ENCODE measurements at places on chromosomes 1 and 21.

DNA sequence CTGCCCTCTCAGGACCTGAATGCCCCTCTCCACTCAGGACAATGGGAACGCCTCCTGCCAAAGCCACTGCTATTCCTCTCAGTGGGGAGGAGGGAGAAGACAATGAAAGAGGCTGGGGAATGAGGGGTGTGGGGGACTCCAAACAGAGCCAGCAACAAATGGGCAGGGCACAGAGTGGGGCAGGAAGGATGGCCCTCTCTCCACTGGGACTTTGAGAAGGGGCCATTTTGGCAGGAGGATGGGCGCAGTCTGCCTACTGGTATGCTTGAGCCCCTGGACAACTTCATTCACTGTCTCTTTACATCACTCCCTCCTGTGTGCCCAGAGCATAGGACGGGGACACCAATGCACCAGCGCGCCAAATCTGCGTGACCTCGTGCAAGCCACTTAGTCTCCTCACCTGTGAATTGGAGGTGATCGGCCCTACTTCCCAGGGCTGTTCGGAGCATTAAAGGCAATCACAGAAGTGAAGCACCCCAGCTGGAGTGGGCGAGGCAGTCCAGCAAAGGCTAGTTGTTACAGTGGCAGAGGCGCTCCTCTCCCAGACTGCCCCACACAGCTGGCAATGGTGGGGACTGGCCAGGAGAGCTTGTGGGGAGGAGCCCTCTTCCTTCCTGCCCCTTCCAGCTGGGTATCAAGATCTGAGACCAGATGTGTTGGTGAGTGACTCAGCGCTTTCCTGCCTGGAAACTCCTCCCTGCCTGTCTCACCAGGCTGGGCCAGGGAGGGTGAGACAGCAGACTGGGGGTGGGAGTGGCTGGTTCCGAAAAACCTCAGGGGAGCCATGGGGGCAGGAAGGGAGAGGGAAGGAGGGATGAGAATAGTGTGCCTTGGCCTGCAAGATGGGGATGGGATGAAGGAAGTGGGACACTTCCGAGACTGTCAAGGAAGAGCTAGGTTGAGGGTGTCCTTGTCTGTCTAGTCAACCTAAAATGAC is 22.4 kb upstream of the SYNC start:
- peak; percentile 22 for DNase-seq

GRCh38 chr1:195715652-195716051 is 892.6 kb downstream of the KCNT2 start:
- no peak for DNase-seq

GRCh38 chr1:41430582-41430981 is 53.9 kb downstream of the EDN2 start:
- no peak for DNase-seq

- no peak for DNase-seq
These were observed 75.9 kb upstream of the VCAM1 start for GRCh38 chr1:100643471-100644196.

DNA sequence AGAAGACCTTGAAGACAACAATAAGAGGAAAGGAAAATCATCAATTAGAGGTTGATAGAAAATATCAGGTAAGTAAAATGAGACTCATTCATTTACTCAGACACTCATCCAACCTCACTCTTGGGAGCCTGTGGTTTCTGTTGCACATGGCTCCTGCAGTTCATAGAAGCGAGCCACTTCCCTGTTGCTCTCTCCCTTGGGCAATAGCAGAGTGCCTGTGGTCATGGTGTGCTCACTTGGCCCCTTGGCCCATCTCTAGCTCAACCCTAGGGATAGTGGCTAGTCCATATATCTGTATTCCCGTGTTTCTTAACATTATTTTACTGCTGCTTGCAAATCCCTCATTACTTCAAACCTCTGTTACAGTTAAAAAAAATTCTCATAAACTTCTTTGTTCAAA is 368.6 kb downstream of the PTPRC start:
- no peak for DNase-seq

GRCh38 chr1:214927796-214928195 is 154.7 kb upstream of the KCNK2 start:
- no peak for DNase-seq

- DNase-seq = no peak
These were observed 55.7 kb downstream of the NID1 start for GRCh38 chr1:236009191-236009590.

GRCh38 chr1:206832352-206832880 is 33.0 kb upstream of the IL20 start:
- no peak for DNase-seq

DNA sequence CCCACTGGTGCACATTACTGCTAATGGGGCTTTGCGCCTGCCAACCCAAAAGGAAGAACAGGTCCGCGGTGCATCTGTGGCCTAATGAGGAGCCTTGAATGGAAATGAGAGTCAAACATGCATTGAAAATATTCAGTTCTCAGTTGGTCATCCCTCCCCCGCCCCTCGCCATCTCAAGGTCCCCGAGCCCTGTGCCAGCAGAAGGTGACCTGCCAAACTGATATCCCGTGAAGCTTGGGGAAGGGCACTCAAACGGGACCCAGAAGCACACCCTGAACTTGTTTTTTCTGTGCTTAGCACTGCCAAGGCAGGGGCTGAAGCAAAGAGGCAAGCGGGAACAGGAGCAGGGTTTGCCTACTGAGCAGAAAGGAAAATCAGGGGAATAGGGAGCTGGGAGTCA is 67.9 kb upstream of the ZNF648 start:
- no peak for DNase-seq

DNA sequence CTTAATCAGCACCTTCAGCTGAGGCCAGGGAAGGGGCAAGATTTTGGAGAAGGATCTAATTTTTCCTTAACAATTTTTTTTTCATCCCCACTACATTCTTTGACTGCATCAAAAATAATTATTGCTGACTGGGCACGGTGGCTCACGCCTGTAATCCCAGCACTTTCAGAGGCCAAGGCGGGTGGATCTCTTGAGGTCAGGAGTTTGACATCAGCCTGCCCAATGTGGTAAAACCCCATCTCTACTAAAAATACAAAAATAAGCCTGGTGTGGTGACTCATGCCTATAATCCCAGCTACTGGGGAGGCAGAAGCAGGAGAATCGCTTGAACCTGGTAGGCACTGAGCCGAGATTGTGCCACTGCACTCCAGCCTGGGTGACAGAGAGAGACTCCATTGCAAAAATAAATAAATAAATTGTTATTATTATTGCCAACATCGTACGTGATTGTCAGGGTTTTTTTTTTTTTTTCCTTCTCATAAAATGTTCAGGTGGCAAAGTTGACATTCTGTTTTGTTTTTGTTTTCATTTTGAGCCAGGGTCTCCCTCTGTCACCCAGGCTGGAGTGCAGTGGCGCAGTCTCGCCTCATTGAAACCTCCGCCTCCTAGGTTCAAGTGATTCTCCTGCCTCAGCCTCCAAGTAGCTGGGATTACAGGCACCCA is 37.3 kb upstream of the MORC3 start:
- no peak for DNase-seq

DNA sequence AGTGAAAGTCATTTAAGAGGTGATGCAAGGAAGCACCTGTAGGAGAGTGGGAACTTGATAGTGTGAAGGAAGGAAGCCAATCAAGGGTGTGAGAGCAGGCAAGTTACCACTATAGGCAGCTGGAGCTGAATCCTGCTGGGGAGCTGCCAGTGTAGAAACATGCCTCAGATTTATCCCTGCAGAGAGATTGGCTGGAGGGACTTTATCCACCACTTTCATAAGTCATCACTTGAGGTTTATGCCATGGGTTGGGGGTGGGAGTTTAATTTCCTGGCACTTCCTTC is 443.6 kb downstream of the PLPP3 start:
- no peak for DNase-seq

DNA sequence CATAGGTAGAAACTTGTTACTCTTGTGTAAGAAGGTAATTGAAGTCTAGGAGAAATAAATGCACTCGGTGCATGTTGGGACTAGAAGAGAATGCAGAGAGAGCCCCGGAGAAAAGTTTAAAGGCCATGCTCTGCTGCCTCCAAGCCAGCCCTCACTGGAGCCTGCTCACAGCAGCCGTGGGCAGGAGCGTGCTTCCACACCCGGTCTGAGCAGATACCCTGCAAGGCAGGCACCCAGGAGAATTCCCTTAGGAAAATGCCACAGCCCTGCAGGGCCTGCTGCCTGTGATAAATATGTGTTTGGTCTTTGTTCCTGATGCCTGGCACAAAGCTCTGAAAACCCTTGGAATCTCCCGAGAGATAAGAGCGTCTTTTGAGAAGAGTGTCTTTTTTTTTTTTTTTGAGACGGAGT is 22.8 kb downstream of the C2CD2 start:
- DNase-seq = no peak
